Foreskin fibroblast (primary cell): ENCODE measurements at places on chromosomes 7 and 10.

DNA sequence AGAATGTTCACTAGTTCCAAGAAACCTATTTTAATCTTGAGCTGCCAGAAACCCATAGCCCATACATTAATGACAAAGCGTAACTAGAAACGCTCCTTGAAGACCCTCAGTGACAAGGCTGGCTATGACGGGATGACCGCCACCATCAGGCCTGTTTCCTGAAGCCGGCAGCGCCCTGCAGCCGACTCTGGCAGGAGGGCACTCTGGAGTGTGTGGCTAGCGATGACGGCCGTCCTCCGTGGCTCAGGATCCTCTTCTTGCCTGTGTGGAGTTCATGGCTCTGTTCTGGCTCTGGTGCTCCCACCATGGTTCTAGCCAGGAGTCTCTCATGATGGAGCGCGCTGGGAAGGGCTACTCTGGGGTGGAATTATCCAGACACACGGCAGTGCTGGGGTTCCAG lies 224.1 kb downstream of the ADARB2 start:
- DNase-seq: no peak

GRCh38 chr7:106223156-106223555 lies 61.6 kb downstream of the NAMPT start:
- no peak for DNase-seq

DNA sequence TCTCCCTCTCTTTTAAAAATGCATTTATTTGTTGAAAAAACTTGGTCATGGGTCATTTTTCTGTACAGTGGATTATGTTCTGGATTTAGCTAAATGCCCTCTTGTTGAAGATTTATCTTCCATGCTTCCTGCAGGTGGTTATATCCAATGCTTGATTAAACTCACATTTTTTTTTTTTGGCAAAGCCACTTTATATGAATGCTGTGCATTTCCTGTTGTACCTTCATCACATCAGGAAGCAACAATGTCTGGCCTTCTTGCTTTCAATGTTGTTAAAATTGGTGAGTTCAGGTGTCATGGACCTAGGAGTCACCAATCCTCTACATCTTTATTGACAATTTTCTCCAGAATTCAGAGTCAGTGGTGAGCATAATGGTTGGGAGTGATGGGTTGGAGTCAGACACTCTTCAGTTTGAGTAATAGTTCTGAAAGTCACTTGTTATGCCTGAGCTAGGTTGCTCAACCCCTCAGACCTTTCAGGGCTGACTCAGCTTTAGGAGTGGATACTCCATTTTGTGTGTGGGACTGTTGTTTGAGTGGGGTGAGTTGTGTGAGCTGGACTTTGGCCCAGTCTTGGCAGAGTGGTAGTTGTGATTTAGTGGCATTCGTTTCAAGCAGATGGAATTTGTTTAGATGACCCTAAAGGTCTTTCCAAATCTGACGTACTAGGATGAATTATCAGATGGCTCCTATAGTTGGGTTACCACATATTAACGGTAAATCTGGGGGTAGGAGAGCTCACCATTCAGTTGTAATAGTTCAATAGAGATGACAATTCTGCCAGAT lies 213.5 kb upstream of the ZNF32 start:
- peak; percentile 99 for DNase-seq

DNA sequence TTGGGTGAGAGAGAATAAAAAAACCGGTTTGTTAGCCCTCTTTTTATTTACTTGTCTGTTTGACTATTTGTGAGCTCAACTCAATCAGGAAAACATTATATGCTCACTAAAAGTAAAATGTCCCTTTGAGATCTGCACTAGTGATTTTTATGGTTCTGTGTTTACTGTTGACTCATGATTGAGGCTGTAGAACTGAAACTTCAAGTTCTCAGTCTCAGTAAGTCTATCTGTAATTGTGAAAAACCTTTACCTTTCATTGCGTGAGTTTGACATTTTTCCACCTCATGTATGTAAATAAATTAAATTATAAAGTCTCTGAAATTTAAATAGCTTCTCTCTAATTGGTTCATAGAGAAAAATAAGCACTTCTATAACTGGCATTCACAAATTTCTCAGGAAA lies 17.0 kb upstream of the CASD1 start:
- no peak for DNase-seq

DNA sequence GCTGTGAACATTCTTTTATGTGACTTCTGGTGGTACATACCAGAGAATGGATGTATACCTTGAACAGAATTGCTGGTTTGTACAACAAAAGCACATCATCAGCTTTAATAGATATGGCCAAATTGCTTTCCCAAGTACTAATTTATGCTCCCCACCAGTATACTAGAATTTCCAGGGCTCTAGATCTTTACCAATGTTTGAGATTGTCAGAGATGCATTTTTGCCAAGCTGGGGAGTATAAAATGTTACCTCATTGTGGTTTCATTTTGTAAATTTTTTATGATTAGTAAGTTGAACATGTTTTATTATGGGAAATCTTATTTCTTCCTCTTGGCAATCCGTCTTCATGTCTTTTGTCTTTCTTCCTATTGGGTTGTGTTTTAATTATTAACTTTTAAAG lies 179.9 kb upstream of the TMEM106B start:
- no peak for DNase-seq
